Stimulated activated CD4-positive, alpha-beta T cell treated with anti-CD3 and anti-CD28 coated beads, Interleukin-1b, Interleukin-23, amount 100 ng/mL, for 24 hours (primary cell): ENCODE measurements at places on chromosomes 2 and 18.

DNA sequence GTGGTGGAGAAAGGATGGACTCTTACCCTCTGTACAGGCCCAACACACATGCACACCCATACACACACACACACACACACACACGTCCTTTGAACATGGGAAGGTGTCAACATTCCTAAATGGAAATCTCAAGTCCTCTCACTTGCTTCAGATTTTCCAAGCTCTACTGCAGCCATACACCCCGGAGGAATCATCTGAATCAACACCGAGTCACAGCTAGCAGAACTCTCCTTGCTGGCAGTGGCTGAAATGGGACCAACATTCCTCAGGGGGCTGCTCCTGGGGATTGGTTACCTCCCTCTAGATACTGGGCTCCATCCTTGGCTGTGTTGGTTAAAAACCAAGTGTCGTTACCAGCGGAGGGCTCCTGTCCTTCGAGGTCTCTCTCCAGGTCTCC lies 112.7 kb downstream of the BCL11A start:
- DNase-seq: no peak

- no peak for DNase-seq
These were observed 521.2 kb upstream of the FANCL start for GRCh38 chr2:58762176-58762781.

DNA sequence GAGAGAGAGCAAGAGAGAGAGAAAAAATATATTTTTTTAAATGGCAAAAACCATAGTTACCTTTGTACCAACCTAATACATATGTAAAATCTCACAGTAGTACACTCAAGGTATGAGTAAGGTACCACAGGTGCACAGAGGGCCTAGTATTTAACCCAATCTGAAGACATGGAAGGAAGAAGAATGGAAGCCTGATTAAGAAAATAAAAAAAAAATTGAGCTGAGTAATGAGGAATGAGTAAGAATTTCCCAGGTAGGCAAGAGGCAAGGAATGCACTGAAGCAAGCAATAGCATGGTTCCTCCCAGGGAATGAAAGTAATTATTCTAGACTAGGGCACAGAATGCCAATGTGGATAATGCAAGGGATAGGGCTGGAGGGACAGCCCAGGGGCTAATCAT lies 294.2 kb downstream of the FIGN start:
- DNase-seq: no peak

GRCh38 chr2:216727346-216728122 lies 32.2 kb upstream of the IGFBP5 start:
- no peak for DNase-seq

GRCh38 chr2:68921646-68922045 lies 31.0 kb downstream of the GKN2 start:
- no peak for DNase-seq

DNA sequence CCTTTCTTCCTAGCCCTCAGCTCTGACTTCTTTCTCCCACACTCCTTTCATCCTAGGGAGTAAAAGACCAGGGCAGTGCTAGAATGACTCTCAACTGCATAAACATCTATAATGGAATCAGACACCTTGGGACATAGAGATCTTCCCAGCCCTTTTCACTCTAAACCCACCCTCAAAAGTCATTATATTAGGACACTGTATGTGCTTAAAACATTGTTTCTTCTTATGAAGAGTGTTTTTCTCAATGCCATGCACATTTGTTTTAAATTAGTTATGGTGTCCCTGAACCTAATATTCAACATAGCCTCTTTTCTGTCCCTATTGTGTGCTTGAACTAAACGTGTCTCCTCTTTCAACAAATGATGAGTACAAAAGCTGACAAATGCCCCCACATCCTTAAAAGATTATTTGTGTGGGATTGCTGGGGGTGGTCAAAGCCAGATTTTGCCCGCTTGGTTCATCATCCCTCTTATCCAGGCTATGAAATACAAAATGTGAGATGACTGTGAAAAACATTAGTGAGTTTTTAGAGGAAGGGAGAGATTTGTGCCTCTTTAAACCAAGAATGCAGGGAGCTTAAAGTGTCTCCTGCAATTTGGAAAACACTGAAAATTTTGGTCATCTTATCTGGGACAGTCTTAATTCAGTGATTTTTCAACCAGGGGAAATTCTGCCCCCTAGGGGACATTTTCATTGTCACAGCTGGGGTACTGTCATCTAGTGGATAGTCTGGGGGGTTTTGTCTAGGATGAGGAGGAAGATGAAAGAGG lies 29.0 kb downstream of the SERPINB5 start:
- no peak for DNase-seq

- no peak for DNase-seq
These were observed 4.7 kb downstream of the CAPG start for GRCh38 chr2:85405201-85406059.

GRCh38 chr18:79855147-79855933 lies 57.6 kb downstream of the KCNG2 start:
- no peak for DNase-seq

DNA sequence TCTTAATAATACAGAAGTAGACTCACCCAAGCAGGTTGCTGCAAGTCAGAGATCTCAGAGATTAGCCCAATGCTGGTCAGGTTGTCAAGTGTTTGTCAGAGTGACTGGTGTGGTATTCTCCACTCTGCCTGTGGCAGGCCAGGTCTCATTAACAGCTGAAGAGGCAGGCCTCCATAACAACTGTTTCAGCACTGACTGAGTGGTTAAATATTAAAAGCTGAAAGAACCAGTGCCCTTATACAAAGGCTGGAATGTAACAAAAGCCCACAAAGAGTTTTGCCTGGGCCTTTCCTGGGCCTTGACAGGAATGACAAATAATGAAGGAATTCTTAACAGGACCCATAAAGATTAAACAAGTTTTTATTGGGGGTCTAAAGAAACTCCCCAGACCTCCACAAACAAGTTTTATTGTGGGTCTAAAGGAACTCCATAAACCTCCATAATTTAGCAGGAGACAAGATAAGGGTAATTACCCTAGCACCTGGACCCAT lies 26.8 kb downstream of the SULT1C2 start:
- DNase-seq: no peak

- DNase-seq: no peak
These were observed 302.5 kb upstream of the ACVR2A start for GRCh38 chr2:147542351-147542750.

DNA sequence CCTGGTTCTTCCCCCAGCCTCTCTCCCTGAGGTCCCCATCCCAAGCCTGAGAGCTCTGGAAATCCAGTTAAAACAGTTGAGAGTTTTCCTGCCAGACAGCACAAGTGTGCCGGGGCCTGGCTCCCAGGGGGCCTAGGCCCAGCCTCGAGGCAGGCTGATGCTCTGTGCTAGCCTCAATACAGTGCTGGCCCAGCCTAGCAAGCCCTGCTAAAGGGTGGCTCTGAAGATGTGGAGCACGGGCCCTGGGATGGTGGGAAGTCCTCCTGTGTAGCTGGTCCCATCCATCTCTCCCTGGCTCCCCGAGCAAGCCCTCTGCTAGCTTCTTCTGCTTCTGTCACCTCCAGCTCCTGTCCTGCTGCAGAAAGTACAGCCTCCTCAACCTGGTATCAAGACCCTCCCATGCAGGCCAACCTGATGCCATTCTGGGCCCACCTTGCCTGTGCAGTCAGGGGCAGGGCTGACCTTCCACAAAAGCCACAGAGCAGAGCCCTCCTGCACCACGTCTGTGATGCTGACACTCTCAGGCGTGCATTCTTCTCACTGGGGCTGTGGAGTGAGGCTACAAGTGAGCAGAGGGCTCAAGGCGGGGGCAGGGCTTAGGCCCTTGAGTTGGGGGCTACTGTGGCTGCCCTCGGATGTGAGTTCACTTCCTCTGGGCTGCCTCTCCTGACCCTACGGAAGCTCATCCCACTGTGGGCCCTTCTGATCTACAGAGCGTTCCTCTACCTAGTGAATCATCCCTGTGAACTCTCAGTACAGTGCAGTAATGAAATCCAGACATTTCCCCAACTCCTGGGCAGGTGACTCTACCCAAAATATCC lies 60.1 kb upstream of the LAPTM4A start:
- DNase-seq: no peak

GRCh38 chr2:120555092-120555491 lies 180.6 kb upstream of the GLI2 start:
- DNase-seq: no peak

- no peak for DNase-seq
These were observed 61.3 kb downstream of the NABP1 start for GRCh38 chr2:191739194-191739593.

GRCh38 chr2:45607701-45608100 lies 3.4 kb downstream of the SRBD1 start:
- no peak for DNase-seq

DNA sequence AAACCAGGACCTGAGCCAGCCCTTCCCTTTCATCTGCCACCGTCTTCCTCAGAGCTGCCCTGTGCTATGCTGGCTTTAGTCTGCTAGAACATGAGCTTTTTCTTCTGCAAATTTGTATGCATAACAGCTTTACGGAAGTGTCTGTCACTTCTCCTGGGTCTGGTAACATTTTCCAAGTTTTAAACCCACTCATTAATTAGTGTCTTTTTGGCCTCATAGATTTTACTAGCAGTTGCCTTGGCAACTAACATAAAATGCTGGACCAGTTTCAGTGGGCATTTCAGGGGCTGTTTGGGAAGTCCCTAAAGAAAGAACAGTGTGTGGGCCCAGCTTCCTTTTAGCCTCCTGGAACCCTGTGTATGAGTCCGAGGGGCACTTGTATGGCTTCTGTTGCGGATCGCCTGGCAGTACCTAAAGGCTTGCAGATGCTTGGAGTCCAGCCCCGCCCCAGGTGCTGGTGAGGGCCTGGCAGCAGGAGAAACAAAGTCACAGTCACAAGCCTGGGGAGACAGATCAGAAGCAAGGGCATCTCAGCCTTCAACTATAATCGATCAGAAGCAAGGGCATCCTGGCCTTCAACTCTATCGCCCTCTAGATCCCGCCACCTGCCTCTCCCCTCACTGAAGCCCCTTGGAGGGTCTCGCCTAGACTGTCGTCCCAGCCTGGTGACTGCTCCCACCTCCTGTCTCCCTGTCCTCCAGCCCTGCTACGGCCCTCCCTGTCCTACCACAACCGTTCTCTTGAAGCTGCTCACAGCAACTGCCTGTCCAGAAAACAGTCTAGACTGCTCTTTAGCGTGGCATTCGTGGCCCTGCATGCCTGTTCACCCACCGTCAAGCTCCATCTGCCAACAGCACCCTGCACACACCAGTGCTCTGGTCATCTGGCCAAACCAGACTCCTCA lies 36.8 kb upstream of the MAPRE3 start:
- no peak for DNase-seq

- no peak for DNase-seq
These were observed 212.8 kb downstream of the BCL2 start for GRCh38 chr18:63106727-63107126.

- DNase-seq: no peak
These were observed 142.7 kb downstream of the ACKR3 start for GRCh38 chr2:236712304-236712703.

GRCh38 chr2:143284087-143284675 lies 155.0 kb downstream of the ARHGAP15 start:
- no peak for DNase-seq

DNA sequence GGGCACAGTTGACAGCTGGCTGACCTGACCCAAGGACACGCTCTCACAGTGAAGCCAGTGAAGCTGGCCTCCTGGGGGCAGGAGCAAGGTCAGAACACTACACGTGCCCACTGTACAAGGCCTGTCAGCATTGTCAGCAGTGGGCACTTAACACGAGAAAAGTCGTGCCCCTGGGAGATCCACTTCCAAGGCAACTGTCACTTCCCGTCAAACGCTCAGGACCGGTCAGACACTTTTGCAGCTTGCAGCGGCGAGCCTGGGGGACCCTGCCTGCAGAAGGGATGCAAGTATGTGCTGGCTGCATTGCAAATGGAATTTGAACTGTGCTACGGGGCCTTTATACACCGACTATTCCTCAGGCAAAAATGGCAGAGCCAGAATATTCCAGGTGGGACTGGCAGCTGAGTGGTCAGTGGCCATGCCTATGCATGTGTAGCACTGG lies 176.2 kb downstream of the BCL2 start:
- no peak for DNase-seq

DNA sequence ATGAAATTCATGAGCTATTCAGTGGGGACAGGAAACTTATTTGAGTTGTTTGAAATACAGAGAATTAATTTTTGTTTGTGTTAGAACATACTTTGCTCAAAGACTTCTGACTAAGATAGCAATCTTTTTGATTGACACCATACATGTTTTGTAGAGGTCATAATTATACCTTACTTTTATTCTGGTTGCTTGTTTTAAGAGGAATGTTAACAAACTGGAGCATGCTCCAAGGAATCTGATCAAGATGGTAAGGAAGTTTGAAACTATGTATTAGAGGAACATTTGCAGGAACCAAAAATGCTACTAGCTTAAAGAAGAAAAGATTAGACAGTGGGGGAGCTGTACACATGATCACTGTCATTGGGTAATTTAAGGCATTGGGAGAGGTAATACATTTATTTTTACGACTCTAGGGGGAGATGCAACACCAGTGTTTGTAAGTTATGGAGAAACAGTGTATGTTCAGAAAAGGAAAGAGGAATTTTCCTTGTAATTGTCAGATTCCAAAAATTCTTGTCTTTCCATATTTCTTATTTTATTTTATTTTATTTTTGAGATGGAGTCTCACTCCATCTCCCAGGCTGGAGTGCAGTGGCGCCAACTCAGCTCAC lies 8.0 kb downstream of the AGFG1 start:
- no peak for DNase-seq

DNA sequence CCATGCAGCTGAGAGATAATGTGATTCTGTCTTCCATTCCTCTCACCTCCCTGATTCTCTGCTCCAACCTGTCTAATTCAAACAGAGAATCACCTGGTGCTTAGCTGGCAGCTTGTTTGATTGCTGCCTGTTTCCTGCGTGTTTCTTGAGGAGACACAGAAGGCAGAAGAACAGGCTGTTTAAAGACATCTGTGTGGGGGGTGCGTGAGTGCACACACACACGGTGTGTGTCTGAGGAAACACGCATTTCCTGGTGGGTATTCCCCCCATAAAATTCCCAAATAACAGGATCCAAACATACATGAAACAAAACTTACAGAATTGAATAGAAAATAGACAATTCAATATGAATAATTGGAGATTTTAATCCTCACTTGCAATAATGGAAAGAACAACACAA lies 29.3 kb upstream of the CRIM1 start:
- DNase-seq: no peak

- DNase-seq: no peak
These were observed 71.4 kb upstream of the CELF4 start for GRCh38 chr18:37636831-37637477.

DNA sequence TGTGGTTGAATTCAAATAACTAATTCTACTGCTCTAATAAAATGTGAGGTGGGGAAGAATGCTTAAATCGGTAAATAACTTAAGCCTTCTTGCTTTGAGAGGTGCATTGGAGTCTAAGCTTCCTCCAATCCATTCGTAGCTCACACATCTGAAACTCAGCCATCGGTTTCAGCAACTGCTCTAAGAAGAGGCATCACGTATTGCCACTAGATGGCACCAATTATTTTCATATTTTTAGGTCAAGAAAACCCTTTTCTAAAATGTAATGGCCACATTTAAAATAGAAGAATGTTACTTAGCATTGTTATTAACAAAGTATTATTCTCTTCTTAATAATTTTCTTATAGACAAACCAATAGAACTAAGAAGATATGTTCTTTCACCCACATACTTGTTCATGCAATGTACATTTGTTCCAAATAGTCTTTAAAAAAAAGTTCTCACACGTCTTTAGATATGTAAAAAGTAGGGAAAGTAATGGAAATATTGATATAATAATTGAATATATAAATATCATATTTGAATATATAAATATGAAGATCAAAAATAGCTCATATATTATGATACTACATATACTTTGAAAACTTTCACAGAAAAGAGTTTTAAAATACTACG lies 229.8 kb downstream of the CCDC178 start:
- DNase-seq: no peak
